ENCODE measurements at places on chromosomes 2 and 18.

GRCh38 chr2:120448961-120449810, 103.2 kb downstream of the INHBB start:
- peak; percentile 55 for DNase-seq

DNA sequence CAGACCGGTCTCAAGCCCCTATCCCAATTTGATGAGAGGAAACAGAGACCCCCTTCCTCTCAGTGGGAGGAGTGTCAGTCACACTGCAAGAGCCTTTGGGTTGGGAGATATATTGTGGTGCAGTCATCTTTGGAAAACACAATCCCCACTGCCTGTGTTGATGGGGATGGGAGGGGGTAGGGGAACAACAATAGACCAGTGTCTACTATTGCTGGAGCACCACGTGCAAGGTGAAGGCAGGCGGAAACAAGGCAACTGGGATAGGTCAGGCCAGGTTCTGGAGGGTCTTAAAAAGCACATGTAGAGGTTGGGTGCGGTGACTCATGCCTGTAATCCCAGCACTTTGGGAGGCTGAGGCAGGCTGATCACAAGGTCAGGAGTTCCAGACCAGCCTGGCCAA, 127.9 kb downstream of the ZFP36L2 start:
- DNase-seq: no peak

GRCh38 chr2:207885010-207885409, 115.3 kb upstream of the FZD5 start:
- no peak for DNase-seq

DNA sequence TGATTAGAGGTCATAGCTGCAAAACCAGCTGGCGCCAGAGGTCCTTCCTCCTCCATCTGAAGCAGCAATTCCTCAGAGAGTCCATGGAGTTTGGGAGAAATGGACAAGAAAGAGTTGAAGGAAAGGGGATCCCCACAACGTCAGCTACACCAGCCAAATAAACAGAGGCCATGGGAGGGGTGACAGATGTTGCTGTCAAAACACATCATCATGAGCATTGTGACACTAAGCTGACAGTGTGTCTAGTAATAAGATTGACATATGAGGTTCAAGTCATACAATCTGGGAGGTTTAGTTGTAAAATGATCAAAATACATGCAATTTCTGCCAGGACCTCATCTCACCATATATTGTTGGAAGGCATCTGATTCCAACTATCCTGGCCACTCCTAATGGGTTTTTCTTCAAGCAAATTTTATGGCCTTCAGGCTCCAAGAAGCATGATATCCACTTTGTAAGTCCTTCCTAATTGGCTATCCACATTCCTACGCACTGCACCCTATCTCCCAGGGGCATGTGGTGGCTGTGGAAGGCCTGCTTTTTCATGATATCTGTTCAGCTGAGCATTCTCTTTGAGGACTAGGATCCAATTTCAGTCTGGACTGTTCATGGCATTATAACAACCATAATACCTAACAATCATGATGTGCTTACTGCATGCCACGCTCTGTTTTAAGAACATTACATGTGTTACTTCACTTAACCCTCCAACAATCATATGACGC, 335.0 kb upstream of the ID2 start:
- DNase-seq: no peak

DNA sequence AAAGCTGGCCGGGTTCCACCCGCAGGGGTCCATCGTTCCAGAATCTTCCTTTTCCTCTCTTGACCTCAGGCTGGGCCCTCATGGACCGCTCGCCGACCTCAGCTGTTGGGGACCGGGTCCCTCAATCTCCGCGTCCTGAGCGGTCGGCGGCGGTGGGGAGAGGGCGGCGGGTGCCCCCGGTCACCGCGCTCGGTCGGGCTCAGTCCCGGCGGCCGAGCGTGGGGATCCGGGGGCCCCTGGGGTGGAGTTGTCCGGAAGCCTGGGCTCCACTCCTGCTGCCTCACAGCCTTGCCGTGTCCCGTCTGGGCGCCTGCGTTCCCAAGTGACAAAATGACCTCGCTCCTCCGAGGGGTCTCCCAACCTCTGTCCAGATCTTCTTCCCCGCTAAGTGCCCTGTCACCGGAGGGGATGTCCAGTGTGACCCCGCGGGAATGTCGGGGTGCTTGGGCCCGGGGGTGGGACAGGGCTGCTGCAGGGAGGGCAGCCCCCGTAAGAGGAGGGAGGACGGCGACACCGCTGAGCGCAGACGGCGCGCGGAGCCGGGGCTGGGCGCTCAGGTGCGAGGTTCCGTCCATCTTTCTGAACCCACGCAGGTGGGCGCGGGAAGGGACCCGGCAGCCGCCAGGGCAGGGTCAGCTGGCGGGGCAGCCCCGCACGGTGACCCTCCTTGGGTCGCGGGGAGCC, 16.0 kb upstream of the E2F6 start:
- DNase-seq: no peak

DNA sequence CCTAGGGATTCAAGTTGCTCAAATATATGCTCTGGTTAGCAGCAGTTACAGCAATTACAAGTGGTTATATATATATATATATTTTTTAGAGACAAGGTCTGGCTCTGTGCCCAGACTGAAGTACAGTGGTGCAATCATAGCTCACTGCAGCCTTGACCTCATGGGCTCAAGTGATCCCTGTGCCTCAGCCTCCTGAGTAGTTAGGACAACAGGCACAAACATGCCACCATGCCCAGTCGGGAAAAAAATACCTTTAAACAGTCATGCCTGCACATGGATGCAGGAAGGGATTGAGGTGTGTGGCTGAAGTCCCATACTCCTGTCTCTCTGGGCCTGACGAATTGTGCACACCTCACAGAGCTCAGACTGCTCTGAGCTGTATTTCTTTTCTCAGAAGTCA, 19.6 kb upstream of the DNAH7 start:
- no peak for DNase-seq

DNA sequence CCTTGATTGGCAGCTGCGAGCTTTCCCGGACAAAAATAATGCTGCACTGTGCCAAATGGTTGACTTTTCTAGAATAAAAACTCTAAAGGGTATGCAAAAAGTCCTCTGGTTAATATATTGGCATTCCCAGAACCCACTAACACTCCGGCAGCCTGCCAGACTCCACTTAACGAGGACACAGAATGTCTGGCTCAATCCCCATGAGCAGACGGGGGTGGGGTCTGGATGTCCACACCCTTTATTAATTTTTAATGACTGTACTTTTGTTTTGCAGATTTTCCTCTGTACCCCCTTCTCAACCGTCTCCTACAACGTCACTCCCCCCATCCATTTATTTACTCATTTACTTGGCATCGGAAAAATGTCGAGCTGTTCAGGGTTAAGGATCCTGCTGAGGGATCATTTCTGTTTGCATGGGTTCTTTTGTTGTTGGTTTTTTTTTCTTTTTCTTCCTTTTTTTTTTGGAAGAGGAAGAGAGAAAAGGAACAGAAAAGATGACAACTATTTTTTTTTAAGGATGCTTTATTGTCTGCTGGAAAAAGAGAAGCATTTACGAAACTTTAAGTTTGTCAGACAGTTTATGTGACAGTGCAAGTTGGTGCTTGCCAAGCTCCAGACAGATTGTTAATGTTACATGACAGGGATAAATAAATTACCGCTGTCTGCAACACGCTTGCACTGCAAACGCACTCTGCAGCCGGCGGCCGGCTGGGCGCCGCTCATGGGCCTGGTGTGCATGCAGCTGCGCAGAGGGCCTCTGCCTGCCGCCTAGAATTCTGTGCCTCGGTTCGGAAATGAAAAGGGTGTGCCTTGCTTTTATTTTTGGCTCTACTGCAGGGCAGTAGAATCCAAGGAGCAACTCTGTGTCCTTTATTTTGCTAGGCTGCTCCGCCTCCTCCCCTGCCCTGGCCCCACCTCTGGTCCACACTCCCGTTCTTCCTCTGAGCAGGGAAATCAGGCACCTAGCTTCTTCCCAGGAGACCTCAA, 3.6 kb downstream of the LDLRAD4 start:
- DNase-seq: no peak

- no peak for DNase-seq
These were observed 66.3 kb downstream of the CDK15 start for GRCh38 chr2:201872591-201872990.

GRCh38 chr2:108325756-108326155, 37.1 kb downstream of the SULT1C2 start:
- no peak for DNase-seq

- DNase-seq: no peak
These were observed 65.1 kb downstream of the SRBD1 start for GRCh38 chr2:45545943-45546342.

DNA sequence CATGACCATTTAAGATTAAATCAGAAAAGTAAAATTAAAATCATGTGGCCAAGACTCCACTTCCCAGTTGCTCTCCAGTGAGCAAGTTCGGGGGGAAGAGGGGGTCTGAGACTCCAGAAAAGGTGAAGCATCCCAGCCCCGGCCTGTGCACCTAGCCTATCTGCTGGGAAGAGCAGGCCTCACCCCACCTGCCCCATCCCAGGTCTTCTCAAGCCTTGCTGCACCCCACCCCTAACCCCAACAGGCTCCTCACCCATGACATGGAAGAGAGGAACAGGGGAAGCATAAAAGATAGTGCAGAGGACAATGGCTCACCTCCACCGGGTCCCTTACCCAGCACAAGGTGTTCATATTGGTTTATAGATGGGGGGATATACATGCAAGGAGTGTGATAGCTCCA, 14.6 kb downstream of the CIB4 start:
- peak; percentile 58 for DNase-seq

DNA sequence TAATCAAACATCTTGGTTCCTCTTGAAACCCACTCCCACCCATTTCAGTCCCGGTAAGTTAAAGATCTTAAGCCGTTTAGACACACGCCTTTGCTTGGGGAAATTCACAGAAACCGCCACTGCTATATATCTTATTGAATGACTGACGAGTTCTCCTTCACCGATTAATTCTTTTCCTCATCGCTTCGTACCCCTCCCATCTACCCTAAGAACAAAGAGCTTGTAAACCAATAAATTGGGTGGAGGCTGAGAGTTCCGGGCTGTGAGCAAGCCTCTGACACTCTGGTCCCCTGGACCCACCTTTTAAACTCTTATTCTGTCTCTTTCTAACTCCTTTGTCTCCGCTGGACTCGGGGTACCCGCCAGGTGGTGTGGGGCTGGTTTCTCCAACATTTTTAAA, 30.6 kb downstream of the TMEM131 start:
- DNase-seq: no peak

- DNase-seq: no peak
These were observed 63.3 kb downstream of the FAM228A start for GRCh38 chr2:24238158-24238557.

- no peak for DNase-seq
These were observed 818.5 kb upstream of the SALL3 start for GRCh38 chr18:78160961-78161656.

GRCh38 chr2:215505044-215505786, 69.3 kb upstream of the FN1 start:
- DNase-seq: no peak

DNA sequence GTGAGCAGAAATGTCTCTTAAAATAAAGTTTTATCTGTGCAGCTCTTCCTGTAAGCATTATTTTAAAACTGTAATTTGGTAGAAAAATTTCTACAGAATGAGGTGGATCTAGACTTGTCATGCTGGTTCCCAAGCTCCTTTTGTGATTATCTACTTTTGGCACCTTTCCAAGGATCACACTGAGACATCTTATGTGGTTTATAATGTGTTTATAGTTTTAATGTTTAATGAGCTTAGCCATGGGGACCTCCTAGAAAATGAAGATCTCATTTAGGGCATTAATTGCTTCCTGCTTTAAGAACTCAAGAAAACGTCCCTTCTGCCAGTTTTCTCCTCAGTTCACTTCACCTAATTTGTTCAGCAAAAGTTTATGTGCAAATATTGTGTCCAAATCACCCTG, 468.4 kb downstream of the SUCLG1 start:
- no peak for DNase-seq

DNA sequence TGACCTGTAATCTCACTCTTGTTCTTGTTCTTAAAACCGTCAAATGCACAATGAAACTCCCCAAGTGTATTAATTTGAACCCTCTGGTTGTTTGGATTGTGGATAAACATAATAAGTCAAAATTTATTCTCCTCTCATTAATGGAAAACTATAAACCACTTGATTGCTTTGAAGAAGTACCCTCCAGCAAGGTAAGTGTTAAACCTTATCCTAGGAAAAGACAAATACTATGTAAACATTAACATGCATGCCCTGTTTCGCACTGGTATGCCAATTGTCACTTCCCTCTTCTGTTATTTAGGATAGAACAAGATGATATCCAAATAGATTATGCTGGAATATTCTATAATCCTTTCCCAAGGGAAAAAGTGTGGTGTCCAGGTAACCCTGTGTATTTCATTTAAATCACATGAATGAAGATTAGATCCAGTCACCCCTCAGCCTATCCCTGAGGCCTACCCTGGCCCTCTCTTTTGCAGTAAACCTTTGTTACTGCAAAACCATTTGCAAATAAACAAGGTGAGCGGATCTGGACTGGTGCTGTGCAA, 1.3 kb downstream of the ADI1 start:
- no peak for DNase-seq

GRCh38 chr2:172428832-172429210, 1.4 kb downstream of the ITGA6 start:
- no peak for DNase-seq

- DNase-seq: no peak
These were observed 247.3 kb downstream of the CNTNAP5 start for GRCh38 chr2:124272261-124272841.

DNA sequence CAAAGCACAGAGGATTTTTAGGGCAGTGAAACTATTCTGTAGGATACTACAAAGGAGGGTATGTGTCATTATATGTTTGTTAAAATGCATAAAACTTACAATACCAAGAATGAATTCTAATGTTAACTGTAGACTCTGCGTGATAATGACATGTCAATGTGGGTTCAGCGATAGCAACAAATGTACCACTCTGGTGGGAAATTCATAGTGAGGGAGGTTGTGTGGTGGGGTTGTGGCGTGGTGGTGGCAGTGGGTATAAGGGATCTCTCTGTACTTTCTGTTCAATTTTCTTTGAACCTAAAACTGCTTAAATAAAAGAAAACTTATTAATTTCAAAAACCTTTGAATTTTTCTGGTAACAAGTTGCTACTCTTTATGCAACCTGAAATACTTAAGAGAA, 99.3 kb upstream of the SLC38A11 start:
- DNase-seq: no peak

DNA sequence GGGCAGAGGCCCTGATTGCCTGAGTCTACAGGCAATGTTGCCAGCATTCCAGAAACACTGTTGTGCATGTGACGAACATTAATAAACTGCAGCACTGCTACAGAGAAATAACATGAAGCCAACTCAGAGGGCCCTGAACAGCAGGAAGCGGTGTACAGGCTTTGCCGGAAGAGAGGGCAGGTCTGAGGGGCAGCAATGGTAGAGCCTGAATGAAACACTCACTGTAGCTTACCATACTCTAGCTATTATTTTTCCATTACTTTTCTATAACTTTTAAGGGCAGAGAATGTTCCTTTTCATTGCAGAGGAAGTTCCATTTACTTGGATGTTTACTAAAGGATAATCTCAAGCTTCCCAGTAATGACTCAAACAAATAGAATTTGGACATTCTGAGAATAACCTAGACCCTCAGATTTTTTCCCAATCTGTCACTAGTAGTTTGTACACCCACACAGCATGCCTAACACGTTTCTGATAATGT, 150.4 kb downstream of the MTX2 start:
- no peak for DNase-seq

GRCh38 chr2:79817288-79817687, 304.4 kb downstream of the CTNNA2 start:
- DNase-seq: no peak

Data from chondrocyte (in vitro differentiated cells).